ENCODE measurements at places on chromosomes 16 and 17. TPM values are rescaled to one million over a fixed set of nuclear protein-coding genes. Genes with fewer than 3 reads are reported as not detected.

The EVPL gene
- 5.5 TPM for total RNA-seq

The DPEP2 gene
- total RNA-seq: 1.3 TPM

The INPP5K gene
- 74.9 TPM for total RNA-seq

The CDH5 gene
- 41.5 TPM for total RNA-seq

The ARRB2 gene
- 18.0 TPM for total RNA-seq
